Activated CD8-positive, alpha-beta memory T cell treated with anti-CD3 and anti-CD28 coated beads, Interleukin-2, amount 10 ng/mL, durations not matched to agents 7 days and 5 days (primary cell): ENCODE measurements at places on chromosomes 2 and 18. TPM values are rescaled to one million over a fixed set of nuclear protein-coding genes. Genes with fewer than 3 reads are reported as not detected.

GRCh38 chr2:43179942-43180341 lies 46.5 kb downstream of the ZFP36L2 start:
- DNase-seq, result no peak

NT5C1B gene
- total RNA-seq, result not detected

- DNase-seq, result no peak
Measured at GRCh38 chr2:237214963-237215362, 129.3 kb downstream of the COPS8 start.

DNA sequence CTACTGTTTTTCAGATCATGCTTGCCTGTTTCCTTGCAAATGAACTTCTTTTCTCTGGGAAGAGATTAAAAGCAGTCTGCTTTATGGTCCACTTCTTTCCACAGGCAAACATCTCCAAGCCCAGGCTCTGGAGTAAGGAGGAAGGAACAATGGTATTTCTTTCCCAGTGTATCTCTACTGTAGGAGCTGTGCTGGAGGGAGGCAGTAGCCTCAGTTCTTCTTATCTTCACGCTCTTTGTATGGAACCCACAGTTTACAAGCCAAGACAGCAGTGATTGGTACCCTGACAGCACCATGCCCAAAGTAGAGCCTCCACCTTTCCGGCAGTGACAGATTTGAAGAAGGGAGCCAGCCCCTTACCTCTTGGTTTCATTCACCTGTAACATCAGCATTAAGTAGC lies 35.2 kb downstream of the SPOPL start:
- no peak for DNase-seq

GLB1L gene
- 4.9 TPM for total RNA-seq

IRS1 gene
- 5.8 TPM for total RNA-seq

DNA sequence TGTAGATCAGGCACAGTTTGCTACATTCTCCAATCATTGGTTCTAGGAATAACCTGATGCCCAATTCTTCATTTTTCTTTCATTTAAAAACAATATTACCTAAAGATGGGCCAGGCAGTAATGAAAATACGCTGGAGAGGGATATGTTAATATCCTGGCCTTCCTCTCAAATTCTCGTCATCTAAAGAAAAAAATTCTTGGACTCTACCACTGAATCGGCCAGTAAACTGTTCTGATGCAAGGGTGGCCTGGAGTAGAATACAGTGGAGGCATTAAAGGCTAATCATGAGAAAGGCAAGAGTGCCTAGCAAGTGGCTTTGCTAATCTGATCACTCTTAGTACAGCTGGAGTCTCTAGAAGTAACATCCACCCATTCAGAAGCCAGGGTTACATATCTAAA lies 157.7 kb downstream of the ANTXR1 start:
- DNase-seq, result no peak

GRCh38 chr2:69914950-69915945 lies at the start of gene MXD1:
Gene MXD1, plus strand, starts transcription at chr2:69915109. Its CDS starts 222 bp downstream, at chr2:69915331.
- peak; percentile 52 for DNase-seq

LCT gene
- total RNA-seq, result 0.41 TPM

TGFBRAP1 gene
- total RNA-seq, result 22.2 TPM

DNA sequence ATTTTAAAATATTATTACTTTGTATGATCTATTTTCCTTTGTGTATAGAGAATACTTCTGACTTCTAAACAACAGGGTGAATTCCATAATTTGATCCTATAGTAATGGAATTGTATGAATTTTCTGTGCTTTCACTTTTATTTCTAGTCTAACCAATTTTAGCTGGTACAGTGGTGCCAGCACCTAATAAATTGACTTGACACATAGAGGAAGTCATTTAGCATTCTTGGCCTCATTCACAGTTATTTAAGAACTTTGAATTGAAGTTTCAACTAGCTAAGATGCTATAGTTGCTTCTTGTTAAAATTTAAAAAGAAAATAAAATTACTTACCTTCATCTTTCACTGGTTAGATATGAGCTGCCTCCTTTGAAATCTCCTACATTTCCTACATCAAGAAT lies 220.4 kb downstream of the CPS1 start:
- no peak for DNase-seq

DNA sequence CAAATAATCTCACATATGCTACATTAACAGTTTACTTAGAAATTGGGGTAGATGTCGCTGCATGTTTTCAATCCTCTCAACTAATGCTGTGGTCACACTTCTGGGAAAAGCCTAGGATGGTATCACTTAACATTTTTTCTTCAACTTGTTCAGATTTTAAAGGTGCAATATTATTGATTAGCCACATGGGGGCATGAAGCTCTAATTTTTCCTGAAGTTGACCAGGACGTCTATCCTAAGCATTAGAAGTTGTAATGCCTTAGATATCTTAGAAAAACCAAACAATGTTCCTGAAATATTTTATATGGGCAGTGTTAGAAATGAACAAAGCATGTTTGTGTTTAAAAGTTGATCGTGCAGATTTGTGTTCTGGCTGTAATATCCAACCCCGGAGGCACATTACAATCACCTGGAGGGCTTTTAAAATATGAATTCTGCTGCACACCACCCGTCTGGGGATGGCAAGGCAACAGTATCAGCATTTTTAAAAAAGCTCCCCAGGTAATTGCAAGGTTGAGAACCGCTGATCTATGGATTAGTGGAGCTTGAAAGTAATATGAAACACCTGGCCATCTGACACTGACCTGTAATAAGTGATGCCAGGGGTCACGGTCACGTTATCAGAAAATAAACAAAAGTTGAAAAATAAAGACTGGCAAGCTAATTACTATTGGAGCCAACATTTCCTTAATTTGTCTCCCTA lies 100.5 kb upstream of the LMAN1 start:
- DNase-seq, result no peak

GRCh38 chr2:12006850-12007249 lies 260.4 kb downstream of the LPIN1 start:
- DNase-seq, result no peak

DNA sequence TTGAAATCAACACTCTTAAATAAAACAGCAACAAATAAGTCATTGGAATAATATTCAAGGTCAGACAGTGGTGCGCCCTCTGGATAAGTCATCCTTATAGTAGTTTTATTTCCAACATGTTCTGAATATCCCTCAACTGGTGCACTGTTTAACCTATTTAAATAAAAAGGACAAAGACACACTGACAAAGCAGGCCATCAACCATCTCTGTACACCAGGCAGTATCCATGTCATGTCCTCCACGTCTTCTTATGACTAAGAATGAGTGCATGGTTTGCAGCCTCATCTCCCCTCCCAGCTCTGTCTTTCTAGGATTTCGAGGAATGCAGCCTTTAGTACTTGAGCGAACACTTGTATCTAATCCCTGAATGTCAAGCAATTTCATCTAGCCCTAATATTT lies 42.4 kb downstream of the ST3GAL5 start:
- DNase-seq, result no peak

GRCh38 chr18:10205151-10205550 lies 249.3 kb upstream of the APCDD1 start:
- DNase-seq, result no peak

VIT gene
- total RNA-seq, result not detected

DNA sequence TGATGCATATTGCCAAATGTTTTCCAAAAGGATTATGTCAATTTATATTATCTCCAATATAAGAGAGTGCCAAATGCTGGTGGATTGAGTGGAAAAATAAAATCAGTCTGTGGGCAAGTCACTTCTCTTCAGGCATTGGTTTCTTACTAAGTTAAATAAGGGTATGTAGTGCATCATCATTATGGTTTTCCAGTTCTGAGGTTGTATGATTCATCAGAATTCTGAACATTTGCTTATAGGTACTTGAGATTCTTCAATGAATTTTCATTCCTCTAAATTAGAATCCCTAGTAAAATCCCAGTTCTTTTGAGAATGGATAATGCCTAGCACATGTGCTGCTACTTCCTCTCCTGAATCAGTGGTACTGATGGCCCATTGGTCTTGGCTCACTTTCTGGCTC lies 188.9 kb upstream of the OSR1 start:
- no peak for DNase-seq

GRCh38 chr18:62768558-62768943 lies 53.2 kb downstream of the PHLPP1 start:
- no peak for DNase-seq

- no peak for DNase-seq
Measured at GRCh38 chr2:136916131-136916530, 150.8 kb downstream of the THSD7B start.

- no peak for DNase-seq
Measured at GRCh38 chr18:54783139-54783538, 45.1 kb upstream of the RAB27B start.

CSRNP3 gene
- total RNA-seq, result not detected

- no peak for DNase-seq
Measured at GRCh38 chr18:68893354-68893753, 95.5 kb downstream of the CCDC102B start.

DNA sequence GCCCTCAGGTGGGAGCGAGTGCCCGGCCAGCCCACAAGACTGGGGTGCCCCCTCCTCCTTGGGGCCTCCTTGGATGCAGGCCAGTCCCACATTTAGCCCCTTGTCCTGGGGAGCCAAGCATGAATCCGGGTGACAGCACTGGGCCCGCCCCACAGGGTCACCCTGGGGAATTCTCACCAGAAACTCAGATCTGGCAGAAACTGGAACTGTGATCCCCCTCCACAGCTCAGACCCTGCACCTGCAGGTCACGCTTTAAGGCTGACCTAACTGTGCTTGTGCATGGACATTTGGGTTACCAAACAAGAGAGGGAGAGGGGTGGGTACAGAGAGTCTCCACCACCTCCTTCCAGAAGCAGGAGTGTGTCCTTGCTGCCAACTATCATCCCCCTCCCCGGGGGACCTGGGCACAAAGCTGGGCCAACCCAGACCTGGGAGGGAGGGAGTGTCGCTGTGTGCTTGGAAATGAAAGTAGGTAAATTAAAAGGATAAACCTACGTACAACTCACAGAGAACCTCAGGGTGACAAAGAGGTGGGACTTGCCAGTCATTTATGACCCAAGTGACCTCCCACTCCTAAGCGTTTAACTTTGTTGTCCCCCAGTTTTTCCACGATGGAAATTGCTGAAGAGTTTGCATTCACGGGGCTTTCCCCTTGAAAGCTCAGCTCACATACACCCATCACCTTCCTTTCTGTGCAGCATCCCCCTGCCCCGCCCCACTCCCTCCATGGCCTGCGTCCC lies 9.1 kb downstream of the ITM2C start:
- peak; percentile 38 for DNase-seq

DNA sequence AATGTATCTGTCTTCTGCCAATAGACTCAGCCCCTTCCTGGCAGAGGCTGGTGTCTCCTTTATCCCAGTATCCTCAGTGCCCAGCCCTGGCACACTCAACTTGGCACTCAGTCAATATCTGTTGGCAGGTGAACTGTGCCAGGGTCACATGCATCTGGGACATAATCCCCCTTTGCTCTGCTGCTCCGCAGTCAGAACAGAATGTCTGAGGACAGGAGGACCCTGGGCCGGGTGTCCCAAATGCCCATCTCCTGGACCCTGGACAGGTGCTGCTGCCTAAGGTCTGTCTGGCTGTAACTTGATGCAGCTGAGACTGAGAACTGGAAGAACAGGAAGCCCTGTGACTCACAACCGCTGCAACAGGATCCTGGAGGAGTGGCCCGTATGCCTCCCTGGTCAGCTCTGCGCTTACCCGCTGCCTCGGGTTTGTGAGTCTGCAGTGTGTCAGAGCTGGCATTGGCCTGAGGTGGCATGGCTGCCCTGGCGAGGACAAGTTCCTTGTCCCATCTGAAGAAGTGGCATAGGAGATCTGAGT lies 11.4 kb downstream of the HK2 start:
- peak; percentile 45 for DNase-seq

DNA sequence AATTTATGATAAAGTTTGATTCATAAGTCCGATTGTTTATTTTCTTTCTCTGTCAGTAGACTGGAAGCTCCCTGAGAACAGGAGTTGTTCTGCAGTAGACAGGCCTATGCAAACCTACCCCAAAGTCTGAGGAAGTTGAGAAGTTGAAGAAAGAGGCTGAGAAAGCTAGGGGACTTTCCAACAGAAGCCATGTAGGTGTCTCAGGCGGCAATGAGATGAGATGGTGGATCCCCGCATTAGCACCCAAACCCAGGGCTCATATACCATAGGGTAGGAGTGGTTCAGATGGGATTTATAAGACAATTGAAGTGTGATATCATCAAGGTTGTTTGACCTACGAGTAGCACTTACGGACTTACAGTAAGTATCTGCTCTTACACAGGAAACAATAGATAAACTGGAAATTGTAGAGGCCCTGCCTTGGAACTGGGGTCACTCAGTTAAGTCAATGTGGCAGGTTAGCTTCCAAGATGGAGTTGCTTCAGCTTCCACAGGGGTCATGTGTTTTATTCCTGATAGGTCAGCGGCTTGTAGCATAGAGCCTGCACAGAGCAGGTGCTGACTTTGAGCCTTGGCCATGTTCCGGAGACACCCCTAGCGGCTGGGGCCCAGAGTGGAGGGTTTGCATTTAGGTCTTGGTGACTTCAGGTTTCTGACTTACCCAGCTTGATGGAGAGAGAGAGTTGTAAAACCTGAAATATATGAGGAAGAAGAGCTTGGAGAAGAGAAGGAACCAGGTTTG lies 2.3 kb upstream of the PSD4 start:
- peak; percentile 25 for DNase-seq

DNA sequence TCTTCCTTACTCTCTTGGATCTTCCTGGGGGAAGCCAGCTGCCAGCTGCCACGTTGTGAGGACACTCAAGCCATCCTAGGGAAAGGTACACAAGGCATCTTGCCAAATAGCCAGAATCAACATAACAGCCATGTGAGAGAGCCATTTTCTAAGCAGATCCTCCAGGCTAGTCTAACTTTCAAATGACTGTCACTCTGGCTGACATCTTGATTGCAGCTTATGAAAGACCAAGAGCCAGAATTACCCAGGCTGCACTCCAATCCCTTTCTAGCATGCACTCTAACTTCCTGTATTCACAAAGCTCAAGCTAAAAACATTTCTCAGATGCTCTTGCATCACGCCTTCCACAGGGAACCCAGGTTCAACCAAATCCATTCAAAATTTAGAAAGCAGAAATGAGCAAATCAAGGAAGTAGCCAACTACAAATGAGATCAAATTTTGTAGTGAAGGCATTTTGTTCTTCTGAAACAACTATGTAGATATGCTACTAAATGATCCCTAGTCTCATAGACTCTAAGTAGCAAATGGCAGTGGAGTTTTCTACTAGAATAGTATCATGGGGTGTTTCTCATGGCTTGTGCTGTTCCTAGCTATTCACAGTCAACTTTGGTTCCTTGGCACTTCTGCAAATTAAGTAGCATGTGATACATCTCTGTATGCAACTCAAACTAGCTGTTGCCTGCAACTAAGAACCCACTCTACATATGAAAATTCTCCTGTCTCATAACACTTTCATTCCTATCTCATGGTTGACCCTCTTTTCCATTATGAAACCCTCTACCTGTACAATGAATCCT lies 281.9 kb downstream of the ZEB2 start:
- DNase-seq, result no peak
